Stimulated activated CD4-positive, alpha-beta T cell treated with anti-CD3 and anti-CD28 coated beads, Interleukin-12 subunit alpha, Interleukin-12 subunit beta, amount 100 ng/mL, for 48 hours (primary cell): ENCODE measurements at places on chromosomes 11 and 22.

- no peak for DNase-seq
These were observed 121.1 kb downstream of the NXPE2 start for GRCh38 chr11:114799476-114799875.

GRCh38 chr22:36540867-36541642 lies 12.1 kb upstream of the EIF3D start:
- DNase-seq, result no peak

DNA sequence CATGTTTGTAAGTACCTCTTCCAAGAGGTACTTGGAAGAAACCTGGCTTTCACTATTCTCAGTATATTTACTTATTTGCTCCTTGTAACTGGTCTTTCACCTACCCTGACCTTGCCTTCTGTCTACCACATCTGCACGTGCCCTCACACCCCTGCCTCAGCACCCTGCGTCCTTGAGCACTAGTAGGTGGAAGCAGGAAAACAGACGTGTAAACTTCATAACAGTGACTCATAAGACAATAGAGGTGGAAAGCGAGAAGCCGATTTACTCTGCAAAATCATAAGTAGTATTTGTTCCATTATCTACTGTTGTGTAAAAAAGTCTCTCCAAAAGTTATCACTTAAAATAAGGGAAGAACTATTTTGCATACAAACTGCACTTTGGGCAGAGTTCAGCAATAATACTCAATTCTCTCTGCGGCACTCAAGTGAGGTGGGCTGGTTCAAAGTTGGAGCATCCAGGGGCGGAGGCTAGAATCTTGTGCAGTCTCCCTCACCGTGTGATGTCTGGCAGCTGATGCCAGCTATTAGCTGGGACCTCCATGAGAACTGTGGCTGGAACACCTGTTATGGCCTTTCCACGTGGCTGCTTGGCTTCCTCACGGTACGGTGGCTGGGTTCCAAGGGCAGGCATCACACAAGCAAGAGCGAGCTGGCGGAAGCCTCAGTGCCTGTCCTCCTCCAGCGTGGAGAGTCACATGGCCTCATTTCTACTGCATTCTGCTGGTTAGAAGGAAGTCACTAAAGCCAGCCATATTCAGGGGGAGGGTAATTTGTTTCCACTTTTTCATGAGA lies 30.4 kb downstream of the PACS1 start:
- peak; percentile 35 for DNase-seq

- no peak for DNase-seq
These were observed 125.2 kb upstream of the SNX19 start for GRCh38 chr11:131041331-131042040.

- DNase-seq, result no peak
These were observed 601.8 kb downstream of the INSC start for GRCh38 chr11:15716550-15716949.

- DNase-seq, result no peak
These were observed 241.6 kb downstream of the FAM76B start for GRCh38 chr11:95547976-95548375.

GRCh38 chr22:49752598-49753091 lies 75.0 kb downstream of the BRD1 start:
- DNase-seq, result no peak

GRCh38 chr11:19228968-19229367 lies 11.8 kb downstream of the E2F8 start:
- no peak for DNase-seq

- DNase-seq, result no peak
These were observed 309.5 kb downstream of the CADM1 start for GRCh38 chr11:115194802-115195110.

GRCh38 chr22:32469799-32470212 lies 4.8 kb upstream of the FBXO7 start:
- DNase-seq, result no peak

GRCh38 chr11:96125400-96125799 lies 201.5 kb upstream of the MTMR2 start:
- DNase-seq, result no peak

DNA sequence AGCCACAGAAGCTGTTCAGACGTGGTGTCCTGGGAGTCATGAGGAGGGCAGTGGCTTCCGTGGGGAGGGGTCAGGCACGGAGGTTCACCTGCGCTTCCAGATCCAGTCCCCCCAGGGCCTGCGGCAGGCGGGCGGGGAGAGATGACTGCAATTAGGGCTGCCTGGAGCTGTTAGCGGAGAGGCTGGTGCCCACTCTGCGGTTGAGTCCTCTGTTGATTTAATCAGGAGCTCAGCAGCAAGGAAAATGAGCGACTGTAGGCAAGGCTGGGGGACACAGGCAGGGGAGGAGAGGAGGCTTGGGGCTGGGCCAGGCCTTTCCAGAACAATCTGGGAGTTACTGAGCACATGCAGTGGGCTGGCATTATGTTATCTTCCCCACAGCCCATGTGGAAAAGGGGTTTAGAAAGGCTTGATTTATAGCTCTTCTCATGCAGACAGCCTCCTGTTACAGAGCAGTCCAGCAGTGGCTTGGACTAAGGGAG lies 13.1 kb downstream of the PLCB3 start:
- DNase-seq, result no peak

- DNase-seq, result peak; percentile 16
These were observed 467 bp downstream of the ESS2 start for GRCh38 chr22:19143967-19144400.

DNA sequence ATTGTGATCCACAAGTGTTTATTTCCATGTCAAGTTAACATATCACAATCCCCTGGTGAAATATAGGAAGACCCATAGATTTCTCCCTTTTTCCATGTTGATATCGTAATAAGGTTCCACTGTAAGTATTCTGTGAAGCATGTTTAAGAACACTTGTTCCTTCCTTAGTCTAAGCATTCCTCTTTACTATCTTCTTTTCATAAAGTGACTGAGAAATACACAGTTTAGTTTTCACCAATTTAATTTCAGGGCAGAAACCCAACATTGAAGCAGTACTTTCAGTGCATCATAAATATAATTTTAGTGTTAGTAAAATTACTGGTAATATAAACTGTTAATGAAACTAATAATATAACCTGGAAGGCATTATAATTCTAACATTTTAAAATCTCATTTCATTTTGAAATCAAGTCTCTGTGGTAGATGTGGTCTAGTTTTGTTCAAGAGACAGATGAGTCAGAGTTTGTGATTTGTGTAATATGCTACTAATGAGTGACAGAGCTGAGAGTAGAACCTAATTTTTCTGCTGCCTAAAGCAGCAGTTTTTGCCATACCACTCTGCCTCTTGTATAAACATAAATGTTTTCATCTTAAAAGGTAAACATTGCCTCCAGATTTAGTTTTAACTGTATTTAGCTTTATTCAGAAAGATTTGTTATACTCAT lies 79.4 kb downstream of the ATM start:
- no peak for DNase-seq
